ENCODE measurements at places on chromosomes 12 and 14.

DNA sequence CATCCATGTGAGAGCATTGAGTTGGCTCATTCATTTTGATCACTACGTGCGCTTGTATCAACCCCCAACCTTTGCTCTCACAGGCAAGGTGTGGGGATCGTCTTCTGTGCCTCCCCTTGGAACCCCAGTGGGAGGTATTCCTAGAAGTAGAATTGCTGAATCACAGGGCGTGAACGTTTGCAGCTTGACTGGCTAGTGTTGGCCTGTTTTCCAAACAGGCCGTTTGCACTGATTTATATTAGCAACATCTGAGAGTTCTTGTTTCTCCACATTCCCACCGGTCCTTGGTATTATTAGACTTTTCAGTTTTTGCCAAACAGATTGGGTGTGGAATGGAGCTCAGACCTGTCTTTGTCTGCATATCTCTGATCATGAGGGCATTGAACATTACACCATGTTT lies 288.6 kb upstream of the PWP1 start:
- DNase-seq: no peak

DNA sequence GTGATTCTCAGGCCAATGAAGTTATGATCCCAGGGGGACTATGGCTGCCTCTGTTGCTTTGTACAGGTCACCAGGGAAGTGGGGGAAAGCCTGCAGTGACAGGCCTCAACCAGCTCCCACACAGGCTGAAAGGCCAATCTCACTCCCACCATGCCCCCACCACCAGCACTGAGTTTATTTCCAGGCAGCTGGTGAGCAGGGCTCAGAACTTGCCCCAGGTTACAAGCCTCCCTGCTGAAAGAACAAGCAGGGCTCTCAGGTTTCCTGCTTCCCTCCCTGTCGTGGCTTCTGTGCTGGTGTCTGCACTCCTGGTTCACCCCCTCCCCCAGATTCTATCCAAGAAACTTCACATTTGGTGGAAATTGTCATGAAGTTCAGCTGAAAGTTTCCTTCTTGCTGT lies 260.3 kb downstream of the CCDC59 start:
- DNase-seq: no peak

- DNase-seq: no peak
Measured at GRCh38 chr12:122099280-122099749, 20.8 kb downstream of the MLXIP start.

DNA sequence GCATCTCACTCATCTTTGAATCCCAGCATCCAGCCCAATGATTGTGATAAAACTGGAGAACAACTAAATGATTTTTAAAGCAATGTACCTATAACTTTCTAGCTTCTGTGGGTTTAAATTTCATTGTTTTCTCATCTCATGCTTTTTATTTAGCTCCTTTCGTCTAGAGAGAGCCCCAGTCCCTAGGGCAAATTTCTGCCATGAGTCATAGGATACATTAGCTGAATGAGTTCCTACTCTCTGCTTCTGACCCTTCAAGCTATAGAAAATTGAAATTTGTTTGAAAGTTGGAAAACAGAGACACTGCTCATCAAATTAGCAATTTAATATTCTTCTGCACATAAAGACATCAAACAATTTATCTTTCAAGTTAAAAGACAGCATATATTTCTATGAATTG lies 113.9 kb downstream of the KIF21A start:
- no peak for DNase-seq

- no peak for DNase-seq
Measured at GRCh38 chr12:131915000-131915689, 13.9 kb upstream of the PUS1 start.

- no peak for DNase-seq
Measured at GRCh38 chr12:52493172-52493571, at the start of gene KRT6A. Gene KRT6A, minus strand, starts transcription at chr12:52493257. Its CDS starts 69 bp downstream, at chr12:52493188.
